Inflammatory macrophage (primary cell): ENCODE measurements at places on chromosomes 11 and 22.

DNA sequence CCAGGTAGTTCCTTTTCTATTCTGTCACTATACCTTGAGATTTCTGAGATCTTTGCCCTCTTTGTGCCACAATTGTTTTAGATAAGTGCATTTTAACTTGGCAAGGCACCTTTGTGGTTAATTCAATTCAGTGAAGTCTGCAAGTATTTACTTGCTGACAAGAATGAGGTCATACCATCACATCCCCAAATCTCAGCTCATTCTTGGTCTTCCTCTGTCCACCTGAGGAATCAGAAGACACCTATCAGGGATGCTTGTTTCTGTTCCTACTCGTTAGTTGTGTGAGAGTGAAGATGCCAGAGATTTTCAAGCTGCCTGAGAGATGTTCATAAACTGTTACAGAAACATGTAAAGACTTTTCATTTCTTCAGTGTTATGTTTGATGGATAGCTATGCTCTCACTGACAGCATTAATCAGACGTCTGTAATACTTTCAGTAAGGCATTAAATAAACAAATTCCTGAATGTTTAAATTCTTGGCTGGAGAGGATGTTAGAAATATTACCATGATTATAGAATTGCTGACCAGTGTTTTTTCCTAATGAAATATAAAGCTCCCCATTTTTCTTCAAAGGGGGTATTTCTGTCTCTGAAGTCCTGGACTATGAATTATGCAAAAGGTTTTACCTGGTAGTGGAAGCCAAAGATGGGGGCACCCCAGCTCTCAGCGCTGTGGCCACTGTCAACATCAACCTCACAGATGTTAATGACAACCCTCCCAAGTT lies 135.0 kb upstream of the MTNR1B start:
- no peak for DNase-seq

DNA sequence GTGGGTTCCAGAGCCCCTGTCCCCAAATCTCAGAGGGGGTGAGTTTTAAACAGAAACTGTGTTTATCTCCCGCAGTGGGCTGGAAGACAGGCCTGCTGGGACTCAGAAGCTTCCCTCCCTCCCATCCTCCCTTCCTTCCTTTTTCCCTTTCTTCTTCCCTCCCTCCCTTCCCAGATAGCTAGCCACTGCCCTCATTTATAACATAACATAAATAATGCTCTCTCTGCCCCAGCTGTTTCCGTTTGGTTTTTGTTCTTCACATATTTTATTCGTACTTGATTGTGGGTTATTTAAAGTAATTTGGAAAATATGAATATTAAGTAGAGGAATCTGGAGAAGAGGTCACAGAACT lies 140.9 kb downstream of the TEAD1 start:
- DNase-seq: no peak

- no peak for DNase-seq
Observed at GRCh38 chr11:40291329-40291728, 1168.1 kb downstream of the LRRC4C start.

- no peak for DNase-seq
Observed at GRCh38 chr22:27122574-27122973, 465.2 kb downstream of the MIAT start.

DNA sequence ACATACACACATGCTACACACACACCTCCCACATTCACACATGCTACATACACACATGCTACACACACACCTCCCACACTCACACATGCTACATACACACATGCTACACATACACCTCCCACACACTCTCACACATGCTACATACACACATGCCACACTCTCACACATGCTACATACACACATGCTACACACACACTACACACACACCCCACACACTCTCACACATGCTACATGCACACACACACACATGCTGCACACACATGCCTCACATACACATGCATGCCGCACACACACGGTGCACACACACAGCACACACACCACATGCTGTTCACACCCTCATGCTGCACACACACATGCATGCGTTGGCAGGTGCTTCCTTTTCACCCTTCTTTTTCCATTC lies 495.4 kb downstream of the NTM start:
- no peak for DNase-seq

- no peak for DNase-seq
Observed at GRCh38 chr11:64900263-64900678, 16.7 kb downstream of the ATG2A start.

DNA sequence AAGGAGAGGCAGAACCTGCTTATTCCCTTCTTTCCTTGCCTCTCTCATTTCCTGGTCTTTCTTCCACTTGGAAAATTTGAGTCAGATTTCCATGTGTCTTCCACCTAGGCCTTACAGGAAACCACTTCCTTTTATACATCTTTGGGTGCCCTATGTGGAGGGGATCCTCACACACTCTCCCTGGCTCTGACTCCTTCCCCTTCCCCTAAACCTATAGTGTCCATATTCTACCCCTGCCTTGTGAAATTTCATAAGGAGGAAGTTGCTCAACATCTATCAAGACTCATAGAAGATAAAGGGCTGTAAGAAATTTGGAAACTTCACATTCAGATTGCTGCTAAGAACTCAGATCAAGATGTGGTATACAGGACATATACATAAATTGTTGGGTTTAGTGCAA lies 20.4 kb downstream of the TUG1 start:
- peak; percentile 81 for DNase-seq

- DNase-seq: no peak
Observed at GRCh38 chr11:77195071-77195755, 67.2 kb downstream of the MYO7A start.

- DNase-seq: no peak
Observed at GRCh38 chr22:24420072-24420976, 7.1 kb upstream of the ADORA2A start.

GRCh38 chr11:75214411-75214821 lies 26.2 kb upstream of the TPBGL start:
- DNase-seq: peak; percentile 88

DNA sequence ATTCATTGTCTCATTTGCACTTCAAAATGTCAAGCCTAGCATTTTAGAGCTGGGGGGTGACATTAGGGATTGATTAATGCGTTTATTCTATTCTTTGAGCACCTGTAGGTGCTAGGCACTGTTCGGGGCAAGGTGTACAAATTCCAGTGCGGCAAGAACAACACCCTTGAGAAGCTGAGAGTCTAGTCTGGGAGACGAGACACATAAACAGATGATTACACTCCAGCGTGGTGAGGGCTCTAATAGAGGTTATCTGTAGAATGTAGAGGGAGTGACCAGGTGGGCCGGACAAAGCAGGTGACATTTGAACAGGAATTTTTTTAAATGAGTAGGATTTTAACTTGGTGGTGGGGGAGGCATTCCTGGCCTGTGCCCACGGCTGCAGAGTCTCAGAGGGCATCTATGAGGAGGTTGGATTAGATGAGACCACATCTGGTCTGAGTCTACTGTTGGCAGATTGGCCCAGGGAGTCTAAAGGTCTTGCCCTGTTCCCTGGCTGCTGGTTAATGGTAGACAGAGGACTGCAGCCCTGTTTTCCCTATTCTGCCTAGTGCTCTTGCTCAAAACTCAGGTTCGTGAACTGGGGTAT lies 970 bp downstream of the CAT start:
- peak; percentile 1 for DNase-seq

GRCh38 chr22:27456696-27457503 lies 344.7 kb downstream of the MN1 start:
- DNase-seq: no peak

DNA sequence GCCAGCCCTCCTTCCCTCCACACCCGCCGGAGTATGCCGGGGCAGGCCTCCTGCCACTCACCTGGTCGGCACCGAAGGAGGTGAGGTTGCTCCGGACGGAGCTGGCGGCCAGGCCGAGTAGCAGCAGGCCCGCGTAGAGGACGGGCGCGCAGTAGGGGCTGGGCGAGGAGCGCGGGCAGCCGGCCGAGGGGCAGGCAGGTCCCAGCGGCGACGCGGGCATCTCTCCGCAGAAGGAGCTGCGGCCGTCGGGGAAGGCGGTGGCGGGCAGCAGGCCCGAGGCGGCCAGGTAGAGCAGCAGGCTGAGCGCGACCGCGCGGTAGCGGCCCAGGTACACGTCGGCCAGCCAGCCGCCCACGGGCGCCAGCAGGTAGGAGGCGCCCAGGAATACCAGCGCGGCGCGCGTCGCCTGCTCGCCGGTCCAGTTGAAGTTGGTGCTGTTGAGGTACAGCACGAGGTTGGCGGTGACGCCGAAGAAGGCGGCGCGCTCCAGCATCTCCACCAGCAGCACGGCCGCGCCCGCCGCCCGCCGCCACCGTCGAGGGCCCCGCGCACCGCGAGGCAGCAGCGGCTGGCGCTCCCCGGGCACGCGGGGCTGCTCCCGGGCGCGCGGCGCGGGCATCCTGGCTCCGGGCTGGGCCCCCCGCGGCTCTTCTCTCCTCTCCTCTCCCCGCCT lies 907 bp downstream of the SLC15A3 start:
- no peak for DNase-seq

- peak; percentile 17 for DNase-seq
Observed at GRCh38 chr11:80167766-80168165, 726.9 kb upstream of the TENM4 start.

DNA sequence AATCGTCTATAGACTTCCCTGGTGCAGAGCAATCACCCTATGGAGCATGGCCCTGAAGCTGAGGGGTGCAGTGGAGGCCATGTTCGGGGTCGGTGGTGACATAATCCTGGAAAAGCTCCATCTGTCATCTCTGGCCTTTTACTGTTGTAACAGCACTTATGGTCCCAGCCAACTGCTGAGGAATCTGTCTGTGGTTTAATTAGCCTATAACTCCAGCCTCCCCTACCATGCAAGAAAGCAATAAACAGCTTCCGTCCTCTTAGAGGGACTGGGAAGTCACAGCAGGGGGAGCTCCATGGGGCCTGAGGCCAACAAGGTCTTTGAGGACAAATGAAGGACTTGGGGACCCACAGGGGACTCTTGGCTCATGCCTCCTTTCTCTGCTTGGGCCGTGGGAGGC lies 159.1 kb upstream of the NECTIN1 start:
- DNase-seq: no peak

GRCh38 chr22:50343541-50343935 lies 411 bp downstream of the PPP6R2 start:
- no peak for DNase-seq

GRCh38 chr11:43690929-43691725 lies 10.6 kb downstream of the HSD17B12 start:
- DNase-seq: peak; percentile 36

GRCh38 chr22:23274146-23274526 lies 93.8 kb downstream of the BCR start:
- no peak for DNase-seq

DNA sequence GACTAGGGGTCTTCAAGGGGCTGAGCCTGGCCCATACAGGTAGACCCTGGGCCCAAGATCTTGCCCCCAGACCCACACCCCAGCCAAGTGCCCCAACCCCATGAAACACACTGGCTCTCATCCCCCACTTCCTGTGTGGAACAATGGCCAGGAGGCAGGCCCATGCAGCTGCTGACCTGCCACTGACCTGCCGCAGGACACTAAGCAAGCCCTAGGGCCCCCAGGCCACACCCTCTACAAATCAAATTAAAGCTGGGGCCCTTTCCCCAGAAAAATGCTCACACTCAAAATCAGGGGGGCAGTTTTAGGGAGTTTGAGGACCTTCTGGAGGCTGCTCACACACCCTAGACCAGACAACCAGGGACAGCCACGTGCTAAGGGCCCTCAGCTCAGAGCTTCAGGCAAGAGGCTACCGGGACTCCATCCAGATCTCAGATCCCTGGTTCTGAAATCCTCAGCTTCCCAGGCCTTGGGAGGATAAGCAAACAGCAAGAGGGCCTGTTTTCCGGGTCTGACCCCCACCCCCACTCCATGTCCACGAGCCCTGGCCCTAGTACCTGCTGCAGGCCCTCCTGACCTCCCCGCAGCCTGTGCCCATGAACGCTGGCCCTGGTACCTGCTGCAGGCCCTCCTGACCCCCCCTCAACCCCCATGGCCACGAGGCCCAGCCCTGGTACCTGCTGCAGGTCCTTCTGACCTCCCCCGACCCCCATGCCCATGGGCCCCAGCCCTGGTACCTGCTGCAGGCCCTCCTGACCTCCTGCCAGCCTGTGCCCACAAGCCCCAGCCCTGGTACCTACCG lies 10.0 kb downstream of the CARD10 start:
- no peak for DNase-seq

- DNase-seq: peak; percentile 50
Observed at GRCh38 chr11:11291041-11292015, 61.7 kb downstream of the CSNK2A3 start.

- DNase-seq: no peak
Observed at GRCh38 chr11:130560000-130560780, 111.7 kb downstream of the ADAMTS15 start.

- peak; percentile 38 for DNase-seq
Observed at GRCh38 chr22:17258015-17258787, 39.0 kb upstream of the ADA2 start.

DNA sequence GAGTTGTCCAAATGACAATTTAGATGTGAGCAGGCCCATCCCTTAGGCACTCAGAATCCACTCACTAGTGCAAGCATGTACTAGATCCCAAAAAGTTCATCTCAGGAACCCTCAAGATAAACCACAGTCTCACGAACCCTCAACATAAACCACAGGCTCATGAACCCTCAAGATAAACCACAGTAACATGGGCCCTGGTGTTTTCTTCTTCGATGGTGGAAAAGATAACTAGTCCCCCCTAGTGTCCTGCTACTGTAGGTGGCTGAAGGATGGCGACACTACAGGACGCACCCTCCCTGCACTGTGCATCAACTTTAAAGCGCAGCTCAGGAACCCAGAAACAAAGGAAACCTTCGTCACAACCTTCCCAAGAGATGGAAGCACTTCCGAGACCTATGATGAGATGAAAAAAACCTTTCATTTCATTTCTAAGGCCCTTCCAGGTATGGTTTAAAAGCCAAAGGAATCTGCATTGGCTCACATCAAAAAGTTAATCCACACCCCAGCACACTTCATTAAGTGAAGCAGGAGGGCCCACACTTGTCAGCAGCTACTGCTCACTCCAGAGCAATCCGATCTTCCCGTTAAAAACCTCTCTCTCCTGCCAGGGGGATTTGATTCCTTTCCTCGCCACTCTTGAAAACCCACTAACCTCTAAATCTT lies 2.4 kb downstream of the LARGE1 start:
- DNase-seq: no peak

- DNase-seq: no peak
Observed at GRCh38 chr11:117882311-117882905, 6.0 kb upstream of the FXYD6 start.

- DNase-seq: peak; percentile 54
Observed at GRCh38 chr22:22954656-22955055, 67.0 kb downstream of the IGLL5 start.

- DNase-seq: no peak
Observed at GRCh38 chr11:126362879-126363655, 7.6 kb downstream of the ST3GAL4 start.

- no peak for DNase-seq
Observed at GRCh38 chr22:36022162-36022561, 6.5 kb downstream of the RBFOX2 start.

DNA sequence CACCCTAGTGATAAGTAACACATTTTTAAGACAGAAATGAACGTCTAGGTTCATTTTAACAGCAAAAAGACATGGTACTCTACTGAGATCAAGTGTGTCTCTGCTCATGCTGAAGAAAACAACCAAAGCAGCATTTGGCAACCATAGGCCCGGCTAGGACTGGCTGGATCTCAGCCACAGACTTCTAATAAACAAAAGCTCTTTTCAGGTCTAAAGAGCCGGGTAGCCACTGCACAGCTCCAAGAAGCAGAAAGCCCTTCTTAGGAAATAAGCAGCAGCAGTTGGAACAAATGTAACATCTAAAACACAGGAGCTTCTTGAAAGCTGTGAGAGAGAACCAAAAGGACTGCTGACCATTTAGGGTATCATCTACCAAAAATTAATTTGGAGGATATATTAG lies 37.6 kb downstream of the PITPNB start:
- DNase-seq: no peak

GRCh38 chr11:73988227-73988626 lies 5.6 kb upstream of the UCP2 start:
- DNase-seq: no peak

- no peak for DNase-seq
Observed at GRCh38 chr11:22558664-22559063, 67.0 kb downstream of the FANCF start.
